ENCODE measurements at places on chromosomes 13 and 19.
A peak's percentile ranks its signal among the peaks of the same experiment; 100 is the strongest.

- no peak for DNase-seq
These were observed 246.7 kb downstream of the PCDH17 start for GRCh38 chr13:57878291-57878690.

DNA sequence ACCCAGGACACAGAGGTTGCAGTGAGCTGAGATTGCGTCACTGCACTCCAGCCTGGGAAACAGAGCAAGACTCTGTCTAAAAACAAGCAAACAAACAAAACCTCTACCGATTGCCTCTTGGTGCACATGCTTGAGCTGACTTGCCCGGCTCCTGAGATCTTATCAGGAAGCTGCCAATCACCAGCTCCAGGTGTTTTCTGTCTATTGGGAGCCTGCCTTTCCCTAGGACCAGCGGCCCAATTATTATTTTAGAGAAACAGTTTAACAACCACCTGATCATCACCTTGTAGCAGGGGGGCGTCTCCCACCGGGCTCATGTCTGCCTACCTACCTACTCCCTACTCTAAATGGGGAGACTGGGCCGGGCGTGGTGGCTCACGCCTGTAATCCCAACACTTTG, 10.8 kb downstream of the CLEC4M start:
- no peak for DNase-seq

GRCh38 chr13:80727321-80727975, 386.5 kb upstream of the SPRY2 start:
- DNase-seq = no peak

DNA sequence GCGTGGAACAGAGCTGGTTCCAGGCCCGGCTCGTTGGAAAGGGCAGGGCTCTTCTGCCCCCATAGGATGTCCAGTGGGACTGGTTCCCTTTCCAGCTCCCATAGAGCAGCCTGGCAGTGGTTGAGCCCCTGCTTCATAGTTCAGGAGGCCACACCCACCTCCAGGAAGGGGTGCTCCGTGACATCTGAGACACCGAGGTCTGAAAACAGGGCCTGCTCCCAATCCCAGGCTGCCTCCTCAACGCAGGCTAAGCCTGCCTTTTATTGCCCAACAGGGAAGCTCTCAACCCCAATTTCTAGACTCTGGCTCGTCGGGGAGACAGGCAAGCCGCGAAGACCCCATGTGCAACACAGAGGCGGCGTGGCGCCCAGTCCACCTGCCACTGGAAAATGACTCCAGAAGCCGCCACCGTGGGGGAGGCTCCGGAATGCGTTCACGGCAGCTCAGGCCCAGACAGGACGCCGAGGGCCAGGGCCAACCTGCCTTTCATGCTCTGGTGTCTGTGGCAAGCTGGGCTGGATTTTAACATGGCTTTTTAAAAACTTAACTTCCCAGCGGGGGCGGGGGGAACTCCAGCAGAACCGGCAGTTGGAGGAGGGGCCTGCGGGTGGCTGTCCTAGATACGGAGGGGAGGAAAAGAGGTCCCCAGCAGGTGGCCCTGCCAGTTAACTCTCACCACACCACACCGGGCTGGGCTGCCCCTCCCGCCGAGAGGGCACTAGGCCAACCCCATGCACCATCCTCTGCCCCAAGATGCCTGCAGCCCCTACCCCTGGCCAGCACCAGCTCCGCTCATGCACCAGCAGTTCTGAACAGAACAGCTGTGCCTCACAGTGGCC, 17.9 kb upstream of the TINCR start:
- peak; percentile 52 for DNase-seq

- DNase-seq = no peak
These were observed 99.5 kb downstream of the ZC3H13 start for GRCh38 chr13:45953082-45953481.

- no peak for DNase-seq
These were observed 14.1 kb downstream of the ZNF429 start for GRCh38 chr19:21519488-21519887.

GRCh38 chr13:45482571-45483173, 17.9 kb downstream of the COG3 start:
- no peak for DNase-seq

GRCh38 chr13:79283742-79284141, 122.3 kb downstream of the RBM26 start:
- DNase-seq = no peak

DNA sequence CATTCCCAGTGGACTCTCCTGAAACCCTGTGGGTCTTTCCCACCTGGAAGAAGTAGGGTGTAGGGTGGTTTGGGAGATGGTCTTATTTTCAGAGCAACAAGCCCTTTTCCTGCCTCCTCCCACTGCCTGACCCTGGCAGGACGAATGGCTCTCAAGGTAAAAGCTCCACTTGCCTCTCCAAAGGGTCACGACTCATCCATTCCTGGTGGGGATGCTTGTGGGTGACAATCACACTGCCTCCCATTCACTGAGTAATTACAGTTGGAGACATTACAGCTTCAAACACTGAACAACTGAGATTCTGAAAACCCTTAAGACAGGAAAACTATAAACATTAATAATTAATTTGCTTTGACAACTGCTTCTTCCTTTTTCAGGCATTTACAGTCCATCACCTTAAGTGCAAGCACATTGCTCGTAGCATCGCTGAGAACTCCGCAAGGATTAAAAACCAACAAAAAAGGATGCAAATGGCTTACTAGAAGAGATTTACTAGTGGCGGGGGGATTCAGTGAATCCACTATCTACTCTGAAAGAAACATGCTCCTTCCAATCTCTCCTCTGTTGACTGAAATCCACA, 199.6 kb upstream of the IRS2 start:
- no peak for DNase-seq

DNA sequence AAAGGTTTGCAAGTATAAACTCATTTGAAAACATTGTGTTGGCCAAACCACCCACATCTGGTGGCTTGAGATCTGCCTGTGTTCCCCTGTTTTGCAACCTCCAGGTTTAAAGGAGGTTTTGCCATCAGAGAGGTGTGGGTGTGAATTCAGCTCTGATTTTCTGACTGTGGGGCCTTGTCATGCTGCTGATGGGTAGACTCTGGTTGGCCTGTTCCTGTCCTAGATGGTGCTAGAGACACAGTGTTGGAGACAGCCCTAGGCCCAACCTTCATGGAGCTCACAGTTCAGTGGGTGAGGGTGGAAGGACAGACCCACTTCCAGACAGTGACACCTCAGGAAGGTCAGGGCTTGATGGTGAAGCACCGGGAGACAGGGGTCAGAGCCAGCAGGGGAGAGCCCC, 7.5 kb downstream of the RAB4B start:
- DNase-seq = no peak

DNA sequence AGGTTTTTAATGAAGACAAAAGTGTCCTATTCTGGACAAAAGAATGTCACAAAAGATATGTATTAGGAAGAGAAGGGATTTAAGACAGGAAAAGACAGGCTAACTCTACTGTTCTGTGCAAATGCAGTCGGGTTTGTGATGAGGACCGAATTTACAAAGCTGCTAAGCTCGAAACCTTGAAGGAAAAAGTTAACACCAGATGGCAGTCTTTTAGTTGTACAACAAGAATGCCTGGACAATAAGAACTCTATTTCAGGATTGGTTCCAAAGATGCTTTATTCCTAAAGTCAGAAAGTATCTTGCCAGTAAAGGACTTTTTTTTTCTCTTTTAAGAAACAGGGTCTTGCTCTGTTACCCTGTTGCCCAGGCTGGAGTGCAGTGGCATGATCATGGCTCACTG, 51.1 kb downstream of the HS6ST3 start:
- DNase-seq = no peak

DNA sequence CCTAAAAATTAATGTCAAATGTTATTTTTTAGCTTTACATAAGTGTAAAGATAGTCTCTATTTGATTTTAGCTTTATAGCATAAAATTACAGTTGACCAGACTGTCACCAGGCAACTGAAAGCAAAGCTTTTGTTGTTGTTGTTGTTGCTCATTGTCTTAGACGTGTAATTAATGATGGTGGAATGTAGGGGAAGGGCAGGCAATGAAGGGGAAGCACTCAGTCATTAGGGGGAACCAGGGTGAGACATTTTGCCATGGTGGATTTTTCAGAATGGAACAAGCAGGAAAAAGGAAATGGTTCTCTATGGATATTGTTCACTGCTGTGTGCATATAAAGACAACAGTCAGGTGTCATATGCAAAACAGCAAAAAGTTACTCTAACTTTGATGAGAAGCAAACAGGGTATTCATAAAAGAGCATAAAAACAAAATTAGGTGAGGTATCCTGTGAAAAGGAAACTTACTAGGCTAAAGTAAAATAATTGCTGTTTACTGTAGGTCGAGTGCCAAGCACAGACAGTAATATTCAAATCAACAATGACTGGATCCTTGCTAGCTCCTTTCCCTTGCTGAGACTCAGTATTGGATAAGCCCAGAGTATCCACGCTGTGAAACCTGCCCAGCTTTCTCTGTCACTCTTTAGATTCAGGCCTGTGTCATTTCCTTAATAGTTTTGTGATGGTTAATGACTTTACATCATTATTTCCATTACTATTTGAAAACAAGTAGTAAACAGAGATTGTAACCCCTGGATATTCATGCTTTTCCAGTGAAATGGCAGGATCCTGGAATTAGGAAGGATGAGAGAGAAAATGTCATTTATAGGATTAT, 110.5 kb downstream of the LRCH1 start:
- DNase-seq = no peak

DNA sequence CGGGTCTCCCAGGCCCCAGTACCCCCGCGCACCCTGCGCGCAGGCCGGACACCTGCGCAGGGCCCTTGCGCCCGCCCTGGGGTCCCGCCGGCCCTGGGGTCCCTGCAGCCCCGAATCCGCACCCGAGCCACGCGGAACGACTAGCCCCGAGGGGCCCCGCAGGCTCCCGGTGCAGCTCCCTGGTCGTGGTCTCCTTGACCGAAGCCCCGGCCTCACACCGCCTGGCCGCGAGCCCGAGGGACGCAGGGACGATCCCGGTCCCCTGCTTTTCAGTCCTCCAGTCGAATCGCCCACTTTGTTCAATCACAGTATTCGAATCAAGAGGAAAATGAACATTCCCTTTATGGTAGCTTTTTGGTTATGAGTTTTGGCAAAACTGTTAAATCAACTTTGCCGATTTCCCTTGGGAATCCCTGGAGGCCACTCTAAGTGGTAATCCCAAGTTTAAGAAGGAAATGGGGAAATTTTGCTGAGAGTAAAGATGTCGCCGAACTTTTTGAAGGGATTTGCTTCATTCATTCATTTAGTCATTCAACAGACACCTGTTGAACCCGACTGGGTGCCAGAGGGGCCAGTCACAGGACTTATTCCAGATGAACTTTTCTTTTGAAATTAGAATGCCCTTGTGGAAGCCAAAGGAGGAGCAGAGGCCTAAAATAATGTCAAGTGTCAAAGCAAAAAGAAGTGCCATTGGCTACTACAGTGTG, 75.0 kb downstream of the ZIC5 start:
- no peak for DNase-seq

DNA sequence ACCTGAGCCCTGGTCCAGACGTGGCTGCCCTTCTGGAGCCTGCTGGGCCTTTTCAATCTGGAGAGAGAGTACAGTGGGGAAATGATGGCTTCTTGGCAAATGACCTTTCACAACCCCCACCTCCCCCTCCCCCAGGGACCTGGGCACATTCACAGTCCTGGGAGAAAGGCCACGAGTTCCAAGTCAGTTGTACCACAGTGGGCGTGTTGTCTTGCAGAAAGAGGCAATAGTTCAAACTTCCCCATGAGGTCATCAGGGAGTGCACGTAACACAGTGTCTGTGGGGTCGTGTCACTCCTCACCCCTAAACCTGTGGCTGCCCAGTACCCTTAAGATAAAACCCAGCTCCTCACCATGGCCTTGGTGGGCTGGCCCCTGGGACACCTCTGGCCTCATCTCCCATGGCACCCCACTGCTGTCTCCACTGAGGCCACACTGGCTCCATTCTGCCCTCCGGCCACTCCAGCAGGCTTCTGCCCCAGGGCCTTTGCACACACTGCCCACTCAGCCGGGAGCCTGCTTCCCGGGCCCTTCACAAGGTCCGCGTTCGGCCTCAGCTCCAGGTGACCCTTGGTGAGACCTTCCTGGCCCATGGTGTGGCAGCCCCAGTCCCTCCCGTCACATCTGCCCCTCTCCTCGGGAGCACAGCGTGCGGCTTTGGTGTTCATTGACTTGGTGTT, 13.3 kb downstream of the PLIN4 start:
- DNase-seq = no peak

DNA sequence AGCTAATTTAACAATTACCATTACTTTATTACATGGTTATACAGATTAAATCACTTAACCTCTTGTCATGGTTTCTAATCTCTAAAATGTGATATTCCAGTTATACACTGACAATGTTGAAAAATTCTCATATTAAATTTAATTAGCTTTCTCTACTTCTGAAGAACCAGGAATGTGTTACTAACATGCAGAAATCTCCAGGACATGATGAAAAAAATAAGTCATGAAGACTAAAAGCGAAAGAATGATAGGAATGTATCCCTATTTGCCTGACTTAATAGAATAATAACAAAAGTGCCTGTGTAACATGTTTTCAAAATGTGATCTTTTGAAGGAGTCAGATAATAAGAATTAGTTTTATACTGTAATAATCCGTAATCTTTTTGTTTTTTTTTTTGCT, 2823.7 kb upstream of the PCDH20 start:
- DNase-seq = no peak

- no peak for DNase-seq
These were observed 34.3 kb downstream of the ZNF473 start for GRCh38 chr19:50060107-50060506.

GRCh38 chr13:81929988-81930387, 1589.1 kb upstream of the SPRY2 start:
- DNase-seq = no peak

GRCh38 chr13:93561576-93562225, 335.1 kb downstream of the GPC6 start:
- DNase-seq = no peak

DNA sequence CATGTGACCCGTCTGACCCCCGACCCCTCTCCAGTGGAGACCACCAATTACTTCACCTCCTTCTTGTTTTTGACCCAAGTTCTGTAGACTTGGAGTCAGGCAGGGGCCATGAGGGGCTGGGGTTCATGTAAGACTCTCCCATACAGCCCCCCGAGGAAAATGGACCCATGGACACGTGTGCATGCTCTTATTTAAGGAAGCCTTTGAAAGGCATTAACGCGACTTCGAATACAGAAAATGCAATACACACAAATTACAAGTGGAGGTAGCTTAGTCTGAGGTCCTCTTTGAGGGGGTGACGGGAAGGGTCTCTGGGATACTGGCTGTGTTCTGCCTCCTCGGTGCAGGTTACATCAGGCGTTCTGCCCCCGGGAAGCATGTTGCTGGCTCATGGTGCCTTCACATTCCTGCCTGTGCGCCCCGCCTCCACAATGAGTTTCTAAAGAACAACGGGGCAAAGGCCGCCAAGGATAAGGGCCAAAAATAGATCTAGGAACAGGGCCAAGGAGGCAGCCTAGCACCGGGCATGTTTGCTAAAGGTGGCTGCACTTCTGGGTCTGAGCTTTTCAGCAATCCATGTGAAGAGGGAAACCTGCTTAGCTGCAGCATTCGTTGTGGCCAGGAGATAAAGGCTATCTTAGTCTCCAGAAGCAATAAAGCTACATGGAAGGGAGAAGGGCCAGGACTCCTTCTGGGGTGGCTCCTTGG, 54.5 kb downstream of the RAB20 start:
- DNase-seq = peak; percentile 66
